ENCODE measurements at places on chromosomes 16 and 17. TPM values are rescaled to one million over a fixed set of nuclear protein-coding genes. Genes with fewer than 3 reads are reported as not detected.

- DNase-seq, result no peak
Observed at GRCh38 chr16:69838489-69838888, 76.4 kb downstream of the WWP2 start.

Gene TP53TG3B
- not detected for polyA plus RNA-seq

Gene FOXC2
- 52.5 TPM for polyA plus RNA-seq

- DNase-seq, result no peak
Observed at GRCh38 chr16:77402118-77402517, 32.7 kb downstream of the ADAMTS18 start.

DNA sequence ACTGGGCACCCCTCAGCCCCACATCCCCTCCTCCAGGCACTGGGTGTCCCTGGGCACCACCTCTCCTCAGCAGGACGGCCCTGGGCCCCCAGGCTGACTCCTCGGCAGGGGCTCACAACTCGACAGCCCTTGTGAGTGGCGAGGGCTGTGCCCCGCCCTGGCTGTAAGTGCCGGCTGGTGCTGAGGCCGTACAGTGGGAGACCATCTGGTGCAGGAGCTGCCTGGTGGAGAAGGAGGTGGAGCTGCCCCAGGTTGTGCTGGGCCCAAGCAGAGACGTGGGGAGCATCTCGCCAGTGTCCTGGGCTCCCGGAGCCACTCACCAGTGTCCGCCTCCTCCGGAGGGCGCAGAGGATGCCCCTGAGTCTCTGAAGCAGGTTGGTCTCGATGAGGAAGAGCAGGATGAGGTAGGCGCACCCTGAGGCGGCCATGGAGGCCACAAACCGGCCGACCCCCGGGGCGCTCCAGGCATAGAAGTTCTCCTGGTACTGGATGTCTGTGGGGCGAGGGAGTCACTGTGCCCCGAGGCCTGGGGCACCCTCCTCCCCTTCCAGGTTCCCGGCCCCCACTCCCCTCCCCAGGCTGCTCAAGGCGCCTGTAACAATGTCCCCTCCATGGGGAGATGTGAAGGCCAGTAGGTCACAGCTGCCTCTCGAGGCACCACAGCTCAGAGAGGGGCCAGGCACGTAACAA, 15.1 kb upstream of the RNPS1 start:
- DNase-seq, result no peak

GRCh38 chr17:10698096-10698818, 863 bp downstream of the ADPRM start:
- no peak for DNase-seq

- no peak for DNase-seq
Observed at GRCh38 chr16:4103745-4104144, 12.5 kb downstream of the ADCY9 start.

DNA sequence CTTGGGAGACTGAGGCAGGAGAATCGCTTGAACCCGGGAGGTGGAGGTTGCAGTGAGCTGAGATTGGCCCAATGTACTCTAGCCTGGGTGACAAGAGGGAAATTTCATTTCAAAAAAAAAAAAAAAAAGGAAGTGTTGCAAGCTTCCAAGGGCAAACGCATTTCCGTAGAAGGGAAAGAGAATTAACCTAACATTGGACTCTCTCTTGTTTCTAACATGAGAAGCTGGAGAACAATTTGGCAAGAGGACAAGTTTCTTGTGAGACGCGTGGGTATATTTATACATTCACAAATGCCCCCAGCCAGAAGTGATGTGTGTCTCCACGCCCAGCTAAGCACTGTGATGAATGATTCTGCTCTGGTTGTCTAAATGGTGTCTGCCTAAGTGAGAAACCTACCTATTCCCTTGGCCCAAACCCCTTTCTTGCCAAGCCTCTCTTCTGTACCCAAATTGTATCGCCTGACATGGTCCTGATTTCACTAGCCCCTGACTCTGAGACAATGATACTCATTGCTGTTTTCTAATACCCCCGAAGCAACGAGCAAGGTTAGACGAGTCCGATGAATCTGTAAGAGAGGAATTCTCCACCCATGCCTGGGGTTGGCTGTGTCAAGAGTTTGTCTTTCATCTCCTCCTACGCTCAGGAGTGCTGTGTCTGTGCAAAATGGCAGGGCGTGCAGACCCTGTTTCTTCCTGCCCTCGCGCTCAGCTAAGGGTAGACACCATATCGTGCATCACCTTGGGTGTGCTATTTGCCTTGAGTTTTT, 14.2 kb upstream of the ST6GALNAC2 start:
- DNase-seq, result no peak

DNA sequence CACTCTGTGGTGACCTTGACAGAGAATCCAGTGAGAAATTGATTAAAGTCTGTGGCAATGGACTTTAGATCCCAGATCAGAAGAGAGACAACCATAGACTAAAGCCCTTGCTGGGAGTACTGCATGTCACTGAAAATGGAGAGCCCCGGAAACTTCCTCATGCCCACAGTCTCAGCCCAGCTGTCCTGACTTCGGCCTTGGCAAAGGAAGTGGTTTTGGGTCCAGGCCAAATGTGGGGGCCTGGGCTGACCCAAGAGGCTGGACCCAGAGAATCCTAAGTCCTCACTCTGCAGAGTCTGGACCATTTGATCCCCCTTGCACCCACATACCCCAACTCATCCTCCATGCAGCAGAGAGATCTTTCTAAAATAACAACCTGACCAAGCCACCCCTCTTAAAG, 4.7 kb upstream of the BEAN1 start:
- no peak for DNase-seq

Gene TEX19
- polyA plus RNA-seq, result not detected

GRCh38 chr16:27365142-27366089, 36.6 kb upstream of the IL21R start:
- no peak for DNase-seq

Gene CACNG5
- polyA plus RNA-seq, result 2.2 TPM
